ENCODE measurements at places on chromosomes 1 and 21.

- no peak for DNase-seq
Observed at GRCh38 chr1:178311164-178311563, 185.6 kb downstream of the CLEC20A start.

DNA sequence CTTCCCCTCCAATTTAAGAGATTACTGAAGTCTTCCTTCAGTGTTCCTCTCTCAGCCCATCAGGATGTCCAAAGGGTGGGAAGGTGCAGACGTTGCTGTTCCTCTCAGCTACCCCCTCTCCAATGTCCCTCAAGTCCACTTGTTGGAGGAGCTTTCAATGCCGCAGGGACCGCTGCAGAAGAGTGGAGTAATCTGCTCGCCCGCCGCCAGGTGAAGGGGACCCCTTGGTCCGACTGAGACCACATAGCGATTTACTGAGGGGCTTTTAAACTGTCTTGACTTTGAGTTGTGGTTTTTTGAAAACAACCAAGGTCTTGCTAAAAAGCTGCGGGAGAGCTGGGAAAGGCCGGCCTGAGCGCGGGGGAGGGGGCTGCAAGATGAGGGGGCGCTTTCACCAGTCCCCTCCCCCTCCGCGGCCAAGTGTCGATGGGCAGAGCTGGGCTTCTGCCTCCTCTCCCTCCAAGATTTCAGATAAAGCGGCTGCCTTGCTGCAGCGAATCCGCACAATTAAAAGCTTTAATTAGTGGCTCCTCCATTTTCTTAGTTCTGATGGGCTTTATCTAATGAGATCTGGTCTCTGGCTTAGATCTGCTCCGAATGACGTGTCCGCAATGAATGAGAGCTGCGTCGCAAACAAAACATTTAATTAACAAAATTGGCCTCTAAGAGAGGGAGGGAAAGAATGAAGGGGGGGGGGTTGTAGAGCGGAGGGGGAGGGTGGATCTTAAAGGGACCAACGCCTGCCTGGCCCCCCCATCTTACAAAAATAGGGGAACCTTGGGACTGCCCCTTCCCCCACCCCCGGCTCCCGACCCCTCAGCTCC lies 5.9 kb downstream of the LMO4 start:
- DNase-seq = peak; percentile 50

- DNase-seq = no peak
Observed at GRCh38 chr1:114725230-114725629, 8.7 kb upstream of the NRAS start.

DNA sequence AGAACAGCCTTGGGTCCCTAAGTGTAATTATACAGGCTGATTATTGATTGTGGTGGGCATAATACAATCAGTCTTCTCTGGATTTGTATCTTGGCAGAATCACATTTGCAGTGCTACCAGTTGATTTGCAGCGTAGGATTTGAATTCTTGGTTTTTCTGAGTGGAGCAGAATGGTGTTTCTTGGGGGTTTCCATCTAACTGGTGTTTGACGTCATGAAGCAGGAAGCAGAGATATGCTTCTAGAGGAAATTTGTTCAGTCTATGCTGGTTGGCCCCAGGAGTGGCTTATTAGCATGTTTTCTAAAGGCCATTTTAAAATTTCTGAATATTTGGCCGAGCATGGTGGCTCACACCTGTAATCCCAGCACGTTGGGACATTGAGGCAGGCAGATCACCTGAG lies 3.4 kb downstream of the CTTNBP2NL start:
- no peak for DNase-seq

- no peak for DNase-seq
Observed at GRCh38 chr1:47850451-47850850, 146.7 kb downstream of the TRABD2B start.

GRCh38 chr1:234537236-234537635 lies 58.3 kb upstream of the TARBP1 start:
- no peak for DNase-seq

DNA sequence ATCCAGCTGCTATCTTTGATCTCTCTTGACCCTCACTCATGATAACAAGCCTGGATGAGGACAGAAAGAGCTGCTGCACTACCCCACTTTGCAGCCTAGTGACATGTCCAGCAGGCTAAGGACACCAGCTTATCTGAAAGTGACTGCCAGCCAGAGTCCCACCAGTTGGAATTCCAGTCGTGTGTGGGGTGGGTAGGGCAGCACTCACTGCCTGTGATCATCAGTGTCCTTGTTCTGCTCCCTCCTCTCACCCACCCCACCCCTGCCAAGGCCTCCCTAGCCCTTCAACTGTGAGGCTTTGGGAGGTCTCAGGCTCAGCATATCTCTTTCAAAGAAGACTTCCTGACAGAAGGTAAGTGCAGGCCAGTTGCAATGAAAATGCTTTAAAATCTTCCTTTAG lies 15.5 kb upstream of the NMNAT2 start:
- DNase-seq = no peak

- no peak for DNase-seq
Observed at GRCh38 chr21:14554948-14555347, 8.8 kb upstream of the SAMSN1 start.

DNA sequence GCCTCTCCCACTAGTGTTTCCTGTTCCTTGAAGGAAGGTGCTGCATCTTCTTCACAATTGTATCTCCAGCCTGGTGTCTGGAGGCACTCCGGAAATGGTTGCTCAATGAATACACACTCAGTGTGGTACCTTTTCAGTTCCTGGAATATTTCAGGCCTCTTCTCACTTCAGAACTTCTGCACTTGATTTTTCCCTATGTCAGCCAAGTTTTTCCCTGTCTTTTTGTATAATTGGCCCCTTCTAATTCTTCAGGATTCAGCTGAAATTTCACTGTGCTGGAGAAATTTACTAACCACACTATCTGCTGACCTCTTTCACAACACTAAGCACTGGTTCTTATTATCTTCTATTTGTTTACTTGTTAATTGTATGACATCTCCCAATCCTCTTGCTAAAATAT lies 61.2 kb upstream of the MAP10 start:
- no peak for DNase-seq

DNA sequence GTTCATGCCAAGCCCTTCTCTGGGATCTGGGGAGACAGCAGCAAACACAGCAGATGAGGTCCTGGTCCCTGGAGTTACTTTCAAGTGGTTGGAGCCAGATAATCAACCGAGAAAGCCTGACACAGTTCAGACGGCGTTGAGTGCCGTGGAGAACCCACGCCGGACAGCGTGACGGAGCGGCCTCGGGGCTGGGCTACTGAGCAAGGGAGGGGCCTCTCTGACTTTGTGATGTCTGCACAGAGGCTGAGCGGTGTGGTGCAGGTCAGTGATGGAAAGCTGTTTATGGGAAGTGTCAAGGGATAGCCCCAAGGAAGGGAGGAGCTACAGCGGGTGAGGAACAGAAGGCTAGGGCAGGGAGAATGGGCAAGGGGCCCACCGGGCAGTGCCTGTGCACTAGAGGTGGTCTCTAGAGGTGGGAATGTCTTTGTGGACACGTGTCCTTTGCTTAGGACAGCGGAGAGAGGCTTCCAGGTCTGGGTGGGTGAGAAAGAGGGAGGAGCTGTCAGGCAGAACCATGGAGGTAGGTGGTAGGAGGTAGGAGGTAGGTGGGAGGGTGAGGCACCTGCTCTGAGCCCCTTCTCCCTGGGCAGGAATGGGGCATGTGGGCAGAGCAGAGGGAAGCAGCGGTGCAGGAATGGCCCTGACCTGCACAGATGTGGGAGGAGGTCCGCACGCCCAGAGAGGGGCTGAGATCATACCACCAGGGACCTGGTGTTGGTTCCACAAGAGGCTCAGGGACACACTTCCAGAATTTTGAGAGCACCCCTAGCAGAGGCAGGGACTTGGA lies 62.8 kb downstream of the RUNX3 start:
- no peak for DNase-seq
